ENCODE measurements at places on chromosomes 3 and 15.
A peak's percentile ranks its signal among the peaks of the same experiment; 100 is the strongest.

DNA sequence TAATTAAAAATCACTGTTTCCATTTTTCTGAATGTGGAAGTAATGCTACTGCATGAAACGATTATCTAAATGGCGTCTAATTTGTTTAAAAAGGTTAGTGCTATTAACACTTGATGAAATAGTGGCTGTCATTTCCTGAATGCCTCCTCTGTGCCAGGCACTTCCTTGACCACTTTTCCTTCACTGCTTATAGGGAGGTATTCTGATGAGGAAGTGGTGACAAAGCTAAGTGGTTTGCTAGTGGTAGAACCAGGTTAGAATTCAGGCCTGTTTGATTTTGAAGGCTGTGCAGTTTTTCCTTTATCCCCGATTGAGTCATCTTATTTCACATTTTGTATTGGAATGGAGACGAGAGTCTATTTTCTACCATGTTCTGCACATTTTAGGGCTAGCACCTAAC is 119.0 kb downstream of the USP13 start:
- no peak for DNase-seq

DNA sequence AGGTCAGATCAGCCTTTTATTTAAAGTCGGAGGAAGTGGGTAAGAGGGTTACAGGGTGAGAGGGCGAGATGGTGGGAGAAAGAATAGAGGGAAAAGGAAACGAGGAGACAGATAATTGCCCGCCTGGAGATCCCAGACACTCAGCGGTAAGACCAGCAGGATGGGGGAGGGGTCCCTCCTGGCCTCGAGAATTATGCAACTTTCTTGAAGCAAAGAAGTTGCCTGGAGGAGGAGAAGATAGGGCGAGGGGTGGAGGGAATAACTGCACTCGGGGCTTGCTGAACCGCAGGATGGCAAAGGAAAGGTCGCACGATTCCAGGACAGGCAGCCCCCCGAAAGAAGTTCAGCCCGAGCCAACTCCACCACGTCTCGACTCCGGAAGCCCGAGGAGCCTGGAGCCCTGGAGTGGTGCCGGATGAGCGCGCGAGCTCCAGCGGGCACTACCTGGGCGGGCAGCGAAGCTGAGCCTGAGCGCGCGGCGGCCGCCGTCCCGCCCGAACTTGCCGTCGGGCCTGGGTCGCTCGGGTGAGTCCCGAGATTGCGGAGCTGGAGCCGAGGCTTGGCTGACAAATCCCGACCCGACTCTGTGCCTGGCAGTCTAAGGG is 402 bp downstream of the WWTR1 start:
- DNase-seq = peak; percentile 7

DNA sequence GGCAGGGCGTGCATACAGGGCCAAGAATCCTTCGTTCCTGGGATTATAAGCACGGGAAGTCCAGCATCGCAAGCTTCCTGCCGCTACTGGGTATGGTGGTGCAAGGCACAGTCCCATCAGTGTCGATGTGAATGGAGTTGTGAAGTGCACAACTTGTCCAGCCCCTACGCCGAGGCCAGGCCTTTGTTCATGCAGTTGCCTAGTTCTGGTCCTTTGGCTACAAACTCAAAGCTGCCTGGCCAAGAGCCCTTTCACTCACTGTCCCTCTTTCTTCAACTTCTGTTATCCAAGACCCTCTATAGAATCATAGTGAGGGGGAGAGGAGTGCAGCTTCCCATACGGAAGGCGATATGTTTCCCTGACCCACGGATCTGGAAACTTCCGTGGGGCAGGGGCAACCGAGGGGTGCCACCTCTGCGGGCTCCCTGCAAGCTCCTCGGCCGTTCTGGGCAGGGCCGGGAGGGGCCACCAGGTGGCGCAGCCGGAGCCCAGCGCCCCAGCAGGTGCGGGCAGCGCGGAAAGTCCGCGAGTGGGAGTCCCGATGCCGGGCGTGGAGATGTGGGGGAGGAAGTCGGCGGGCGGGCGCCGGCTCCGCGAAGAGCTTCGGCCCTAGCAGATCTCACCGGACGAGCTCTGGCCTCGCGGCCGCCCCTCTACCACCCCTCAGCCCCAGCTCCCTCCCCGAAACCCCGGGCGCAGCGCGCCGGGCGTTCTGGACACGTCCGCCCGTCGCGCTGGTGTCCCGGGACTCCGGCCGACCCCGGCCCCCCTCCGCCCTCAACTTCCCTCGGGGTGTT is 693 bp downstream of the RASGRP1 start:
- peak; percentile 91 for DNase-seq

DNA sequence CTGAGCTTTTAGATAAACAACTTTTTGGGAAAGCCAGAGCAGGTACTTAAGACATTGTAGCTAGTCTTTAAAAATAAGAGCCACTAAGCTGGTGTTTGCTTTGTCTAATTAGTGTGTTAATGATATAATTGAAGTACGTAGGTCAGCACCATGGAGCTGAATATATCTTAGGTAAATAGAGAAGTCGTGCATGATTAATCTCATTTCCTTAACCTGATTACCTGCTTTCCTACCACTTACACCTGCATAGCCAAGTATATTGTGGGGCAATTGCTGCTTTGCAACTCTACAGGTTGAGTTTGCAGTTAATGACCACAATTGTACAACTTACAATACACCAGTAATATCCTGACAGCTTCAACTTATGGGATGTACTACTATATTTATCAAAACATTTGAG is 17.6 kb upstream of the TOPAZ1 start:
- DNase-seq = no peak

DNA sequence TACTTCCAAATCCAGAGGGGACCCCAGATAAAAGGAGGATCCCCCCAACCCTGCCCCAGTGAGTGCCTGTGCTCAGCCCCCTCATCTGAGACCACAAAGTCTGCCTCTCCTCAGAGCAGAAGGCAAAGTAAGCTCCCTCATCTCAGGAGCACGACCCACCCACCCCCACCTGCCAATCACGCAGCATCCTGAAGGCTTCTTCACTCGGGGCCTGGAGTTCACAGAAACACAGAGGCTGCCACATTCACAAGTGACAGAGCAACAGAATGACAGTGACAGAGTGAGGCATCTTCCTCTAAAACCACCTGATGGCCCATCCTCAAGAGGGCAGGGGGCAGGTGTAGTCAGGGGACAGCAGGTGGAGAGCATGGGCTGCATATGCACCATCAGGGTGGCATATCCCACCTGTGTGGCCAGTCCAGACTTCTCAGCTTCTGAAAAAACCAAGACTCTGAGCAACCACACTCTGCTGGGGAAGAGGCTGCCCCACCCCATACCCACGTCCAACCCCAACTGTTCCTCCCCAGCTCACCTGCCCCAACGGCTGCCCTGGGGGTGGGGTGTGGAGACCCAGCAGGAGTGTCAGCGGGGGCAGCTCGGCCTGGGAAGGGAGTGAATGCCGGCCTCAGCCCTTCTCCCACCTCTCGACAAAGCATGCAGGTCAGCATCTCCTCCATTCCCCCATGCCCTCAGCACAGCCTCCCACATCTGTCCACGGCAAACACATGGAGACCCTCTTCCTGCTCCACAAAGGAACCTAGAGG is 19.3 kb downstream of the ADCY5 start:
- no peak for DNase-seq

All from stimulated activated CD4-positive, alpha-beta T cell treated with anti-CD3 and anti-CD28 coated beads, Interleukin-4, amount 100 ng/mL, for 1 hour (primary cell).